Stimulated activated CD4-positive, alpha-beta T cell treated with anti-CD3 and anti-CD28 coated beads, TNF-alpha, amount 100 ng/mL, for 24 hours (primary cell): ENCODE measurements at places on chromosomes 12 and 14.

DNA sequence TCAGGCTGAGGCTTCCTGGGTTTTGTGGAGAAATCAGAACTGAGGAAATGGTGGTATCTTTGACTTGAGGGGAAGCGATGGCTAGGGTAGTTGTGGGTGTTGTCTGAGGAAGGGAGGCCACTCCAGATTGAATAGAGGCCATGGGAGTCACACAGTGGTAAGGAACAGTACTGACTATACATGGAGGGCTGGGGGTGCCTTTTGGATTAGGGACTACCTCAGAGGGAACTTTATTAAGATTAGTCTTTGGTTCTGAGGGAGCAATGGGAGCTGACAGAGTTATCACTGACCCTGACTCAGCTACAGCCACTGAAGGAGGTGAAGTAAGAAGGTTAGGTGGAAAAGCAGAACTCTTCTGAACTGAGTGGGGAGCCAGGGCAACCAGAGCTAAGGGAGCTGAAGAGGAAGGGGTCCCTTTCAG lies 4.4 kb downstream of the NACA start:
- no peak for DNase-seq

DNA sequence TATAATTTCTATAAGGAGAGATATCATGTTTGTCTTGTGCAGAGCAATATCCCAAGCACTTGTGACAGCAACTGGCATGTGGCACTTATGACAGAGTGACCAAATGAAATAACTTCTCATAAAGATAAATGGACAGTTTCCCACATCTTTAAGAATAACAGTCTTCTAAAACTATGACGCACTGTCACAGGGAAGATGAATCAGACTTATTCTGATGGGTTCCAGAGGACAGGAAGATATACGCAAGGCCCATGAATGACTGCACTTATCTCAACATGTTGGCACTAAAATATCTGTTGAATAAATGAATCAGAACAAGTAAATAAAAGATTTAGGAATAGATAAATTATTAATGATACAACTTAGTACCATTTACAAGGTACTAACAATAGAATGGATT lies 465.8 kb upstream of the SYT1 start:
- DNase-seq = no peak

- no peak for DNase-seq
These were observed 263.9 kb downstream of the KTN1 start for GRCh38 chr14:55843718-55844403.

GRCh38 chr12:116295327-116296263 lies 18.1 kb upstream of the MED13L start:
- no peak for DNase-seq

DNA sequence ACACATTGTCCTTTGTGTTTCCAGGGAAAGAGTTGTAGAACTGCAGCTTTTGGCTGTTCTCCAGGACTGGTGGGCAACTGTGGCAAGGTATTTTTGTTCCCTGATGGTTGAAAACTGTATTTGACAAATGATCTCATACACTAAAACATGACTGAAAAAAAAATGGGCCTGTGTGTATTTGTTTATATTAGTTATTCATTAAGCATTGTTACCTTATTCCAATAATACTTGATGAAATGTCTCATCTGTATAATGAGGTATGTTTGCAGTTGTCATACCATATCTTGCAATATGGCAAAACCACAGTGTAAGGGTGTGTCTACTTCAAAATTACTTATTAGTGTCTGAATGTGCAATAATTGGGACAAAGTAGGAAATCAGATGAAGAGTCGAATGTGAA lies 479.4 kb upstream of the NOVA1 start:
- no peak for DNase-seq

DNA sequence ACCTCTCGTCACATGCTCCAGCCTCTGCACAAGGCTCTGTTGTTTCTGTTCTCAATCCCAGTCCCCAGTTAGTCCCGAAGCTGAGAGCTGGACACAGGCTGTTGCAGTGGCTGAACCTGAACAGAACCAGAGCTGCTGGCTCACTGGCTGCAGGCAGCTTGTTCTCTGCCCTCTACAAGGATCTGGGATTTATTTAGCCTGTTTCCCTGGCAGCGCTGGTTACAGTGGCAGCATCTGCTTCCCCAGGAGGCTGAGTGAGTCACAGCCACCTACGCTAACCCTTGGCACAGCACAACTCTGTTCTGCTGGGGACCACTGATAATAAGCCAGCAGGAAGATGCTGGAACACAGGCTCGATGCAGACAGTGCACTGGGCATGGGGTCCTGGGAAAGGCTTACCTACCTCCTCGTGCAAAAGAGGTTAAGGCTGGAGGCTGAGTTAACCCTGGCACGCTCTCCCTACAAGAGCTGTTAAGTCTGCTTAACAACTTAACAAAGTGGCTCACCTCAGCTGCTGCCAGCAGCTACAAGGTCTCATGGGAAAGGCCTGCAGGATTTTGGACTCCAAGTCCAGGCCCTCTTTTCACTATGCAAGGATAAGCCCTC lies 299.6 kb downstream of the PCNX1 start:
- no peak for DNase-seq

DNA sequence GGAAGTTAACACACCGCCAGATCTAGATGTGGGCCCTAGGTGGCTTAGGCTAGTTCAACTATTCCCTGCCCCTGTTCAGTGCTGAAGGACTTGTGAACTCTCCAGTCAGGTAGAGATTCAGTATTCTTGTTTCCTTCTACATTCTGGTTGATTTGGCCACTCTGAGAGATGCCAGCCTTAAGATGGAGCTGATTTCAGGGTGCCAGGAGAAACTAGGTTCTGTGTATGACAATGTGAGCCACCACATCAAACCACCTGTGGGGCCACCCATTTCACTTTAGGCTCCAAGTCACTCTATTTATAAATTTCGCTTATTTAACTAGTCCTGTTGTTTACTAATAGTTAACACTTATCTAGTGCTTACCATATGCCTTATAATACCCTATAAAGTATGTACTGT lies 26.0 kb downstream of the FRMD6 start:
- DNase-seq = no peak

GRCh38 chr12:5403411-5403810 lies 28.5 kb upstream of the NTF3 start:
- DNase-seq = no peak

- DNase-seq = no peak
These were observed 305.6 kb downstream of the RPAP3 start for GRCh38 chr12:47400266-47400665.

GRCh38 chr14:53368711-53369201 lies 215.6 kb upstream of the DDHD1 start:
- DNase-seq = no peak

- DNase-seq = no peak
These were observed 92.1 kb upstream of the OTX2 start for GRCh38 chr14:56902385-56902784.

- no peak for DNase-seq
These were observed 74.3 kb downstream of the NCOR2 start for GRCh38 chr12:124492879-124493808.

- DNase-seq = no peak
These were observed 62.0 kb downstream of the DYRK2 start for GRCh38 chr12:67710582-67710981.

DNA sequence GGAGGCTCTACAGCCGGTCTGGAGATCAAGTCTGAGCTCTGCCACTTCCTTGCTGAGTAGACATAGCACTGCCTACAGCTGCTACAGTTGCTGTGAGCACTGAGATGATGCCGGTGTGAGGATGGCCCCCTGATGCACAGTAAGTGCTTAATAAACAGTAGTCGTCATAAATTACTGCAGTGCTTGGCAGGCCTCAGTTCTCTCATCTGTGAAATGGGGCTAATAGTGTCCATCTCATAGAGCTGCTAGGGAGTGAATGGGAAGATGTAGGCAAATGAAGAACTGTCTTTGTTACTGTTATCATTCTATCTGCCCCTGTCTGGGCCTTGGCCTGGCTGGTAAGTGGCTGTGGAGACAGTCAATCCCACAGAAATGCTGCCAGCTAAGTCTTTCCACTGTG lies 124.3 kb downstream of the RBM19 start:
- no peak for DNase-seq

DNA sequence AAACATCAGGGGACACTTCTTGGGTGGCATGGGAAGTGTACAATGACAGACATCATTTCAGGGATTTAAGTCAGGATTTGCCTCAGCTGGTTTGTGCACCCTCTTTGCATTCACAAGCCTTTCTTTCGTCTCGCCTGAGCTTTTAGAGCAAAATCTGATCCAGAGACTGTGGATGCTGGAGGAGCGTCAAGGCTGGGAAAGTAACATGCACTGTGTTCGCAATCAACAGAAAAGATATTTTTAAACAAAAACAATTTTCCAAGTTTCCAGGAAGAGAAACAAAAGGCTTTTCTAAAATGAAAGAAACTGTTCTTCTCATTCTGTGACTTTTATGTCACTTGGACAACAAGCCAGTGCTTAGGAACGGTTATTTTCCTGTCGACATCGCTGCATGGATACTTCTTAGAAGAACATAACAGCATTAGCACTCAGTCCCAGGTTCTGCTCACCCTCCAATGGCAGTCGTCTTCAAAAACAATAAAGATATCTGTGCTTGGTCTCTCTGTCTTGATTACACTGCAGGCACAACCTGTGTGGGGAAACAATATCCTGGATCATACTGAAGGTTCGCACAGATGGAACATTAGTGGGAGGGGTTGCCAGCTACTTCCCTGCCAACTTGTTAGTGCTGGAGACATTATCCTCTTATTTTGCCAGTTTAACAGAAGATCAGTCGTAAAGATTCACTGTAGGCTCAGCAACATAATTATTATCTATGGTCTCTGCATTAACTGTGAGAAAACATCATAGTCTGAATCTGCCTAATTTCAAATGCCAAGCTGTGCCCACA lies 403.3 kb upstream of the ATP2B1 start:
- DNase-seq = no peak

DNA sequence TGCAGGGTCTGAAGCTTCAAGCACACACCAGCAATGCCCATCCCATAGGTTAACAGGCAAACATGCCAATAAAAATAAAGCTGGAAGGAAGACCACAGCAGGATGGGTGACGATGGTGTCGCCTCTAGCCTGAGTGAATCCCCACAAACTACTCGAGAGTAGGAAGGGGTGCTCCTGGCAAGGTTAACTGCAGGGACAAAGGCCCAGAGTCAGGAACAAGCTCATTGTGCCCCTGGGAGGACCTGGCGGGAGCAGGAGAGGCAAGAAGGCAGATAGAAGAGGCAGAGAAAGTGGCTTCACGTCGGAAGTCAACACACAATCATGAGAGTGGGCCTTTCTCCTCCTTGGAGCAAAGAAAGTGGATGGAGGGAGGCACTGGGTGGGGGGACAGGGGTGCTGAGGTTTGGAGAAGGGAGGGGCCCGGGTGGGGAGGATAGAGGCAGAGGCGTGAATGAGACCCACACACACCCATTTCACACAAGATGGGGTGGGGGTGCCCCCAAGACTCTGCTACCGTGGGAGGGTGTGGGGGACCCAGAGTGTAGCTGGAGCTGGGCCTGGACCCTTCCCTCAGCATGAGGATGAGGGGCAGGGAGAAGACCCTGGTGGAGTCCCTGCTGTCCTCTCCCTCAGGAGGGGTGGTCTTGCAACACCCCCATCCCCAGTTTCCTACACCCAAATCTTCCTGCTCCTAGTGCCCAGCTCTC lies 43.1 kb downstream of the DIO3 start:
- no peak for DNase-seq

- DNase-seq = no peak
These were observed 141.1 kb downstream of the ALG10 start for GRCh38 chr12:34163443-34163842.

- DNase-seq = no peak
These were observed 186.5 kb downstream of the CHST11 start for GRCh38 chr12:104643093-104643818.

GRCh38 chr12:14774074-14774905 lies 29.0 kb downstream of the WBP11 start:
- DNase-seq = peak; percentile 79

GRCh38 chr12:48015129-48015528 lies 10.9 kb upstream of the COL2A1 start:
- DNase-seq = no peak

DNA sequence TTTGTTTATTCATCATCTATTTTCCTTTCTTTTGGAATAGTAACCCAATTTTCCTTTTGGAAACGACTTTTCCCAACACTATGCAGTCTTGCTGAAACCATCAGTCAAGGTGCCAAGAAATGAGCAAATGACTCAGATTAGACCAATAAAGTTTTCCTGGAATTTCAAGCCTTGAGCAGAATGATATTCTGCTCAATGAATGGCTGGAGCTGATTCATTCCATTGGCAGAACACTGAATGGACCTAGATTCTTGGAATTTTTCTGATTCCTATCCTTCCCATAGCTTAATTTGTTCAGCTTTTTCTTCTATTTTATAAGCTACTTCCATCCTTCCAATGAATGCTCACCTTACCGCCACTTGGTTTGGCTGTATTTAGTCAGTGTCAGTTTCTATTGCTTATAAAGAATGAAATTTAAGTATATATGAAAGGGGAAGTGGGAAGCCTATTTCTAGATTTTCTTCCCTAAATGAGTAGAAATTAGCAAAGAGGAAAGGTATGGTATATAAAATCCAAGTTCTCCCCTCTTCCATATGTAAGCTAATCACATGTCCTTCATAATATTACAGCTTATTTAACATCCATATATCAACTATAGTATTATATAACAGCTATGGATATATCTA lies 89.0 kb downstream of the C14orf39 start:
- no peak for DNase-seq

- no peak for DNase-seq
These were observed 12.7 kb downstream of the PROX2 start for GRCh38 chr14:74863274-74863673.

DNA sequence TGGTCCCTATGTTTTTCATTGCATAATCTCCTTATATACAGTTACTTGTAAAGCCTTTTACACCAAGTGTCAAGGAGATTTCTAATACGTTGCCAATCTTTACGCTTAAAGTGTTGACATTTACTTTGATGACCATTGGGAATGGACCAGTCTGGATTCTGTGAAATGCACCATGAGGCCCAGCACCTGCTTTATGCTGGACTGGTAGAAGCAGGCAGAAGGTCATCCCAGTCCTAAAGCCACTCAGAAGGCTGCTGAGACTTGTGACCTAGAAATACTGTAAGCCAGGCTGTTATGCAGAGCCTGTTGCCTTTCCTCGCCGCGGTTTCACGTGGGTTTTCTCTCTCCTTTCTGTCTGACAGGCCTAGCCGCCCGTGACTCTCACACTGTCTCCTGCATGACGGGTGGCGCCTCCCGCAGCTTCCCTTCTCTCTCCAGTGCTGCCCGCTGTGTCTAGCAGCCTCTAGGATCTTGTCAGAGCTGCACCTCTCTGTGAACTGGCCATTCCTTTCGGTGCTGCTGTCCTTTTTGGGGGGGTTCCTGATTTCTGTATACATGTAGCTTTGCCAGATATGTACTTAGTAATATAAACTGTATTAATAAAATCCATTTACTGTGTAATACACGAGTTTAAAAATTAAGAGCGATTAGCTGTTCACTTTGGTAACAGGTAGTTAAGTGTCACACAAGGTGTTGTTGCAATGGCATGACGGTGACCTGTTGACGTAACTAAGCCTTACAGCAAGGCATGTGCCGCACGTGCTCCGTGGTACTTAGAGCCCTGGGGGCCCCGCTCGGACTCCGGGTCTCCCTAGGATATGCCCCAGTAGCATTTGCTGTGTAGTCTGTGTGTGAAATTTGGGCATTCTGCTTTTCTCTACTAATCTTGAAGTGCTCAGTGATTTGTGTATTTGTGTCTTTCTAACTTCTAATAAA lies 29.7 kb downstream of the XRCC3 start:
- no peak for DNase-seq
